ENCODE measurements at places on chromosomes 12 and 14.

GRCh38 chr12:3371018-3371417 lies 120.0 kb upstream of the PRMT8 start:
- DNase-seq, result no peak

DNA sequence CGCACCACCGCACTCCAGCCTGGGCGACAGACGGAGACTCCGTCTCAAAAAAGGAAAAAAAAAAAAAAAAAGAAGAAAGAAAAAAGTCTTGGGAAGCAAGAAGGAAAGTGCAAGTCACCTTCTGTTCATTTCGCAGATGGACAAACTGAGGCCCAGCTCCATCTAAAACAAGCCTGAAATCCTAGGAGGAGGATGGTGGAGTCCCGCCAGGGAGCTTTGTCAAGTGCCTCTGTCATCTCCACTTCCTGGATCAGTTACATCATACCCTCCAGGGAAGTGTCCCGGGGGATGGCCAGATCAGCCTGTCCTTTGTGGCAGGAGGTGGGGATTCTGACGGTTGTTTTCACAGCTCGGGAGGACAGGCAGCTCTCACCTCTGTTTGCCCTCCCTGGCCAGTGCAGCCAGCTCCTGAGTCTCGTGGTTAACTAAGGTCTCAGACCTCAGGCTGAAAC lies 8.7 kb upstream of the SDSL start:
- no peak for DNase-seq

GRCh38 chr14:55099756-55100155 lies 29.3 kb upstream of the LGALS3 start:
- DNase-seq, result no peak

DNA sequence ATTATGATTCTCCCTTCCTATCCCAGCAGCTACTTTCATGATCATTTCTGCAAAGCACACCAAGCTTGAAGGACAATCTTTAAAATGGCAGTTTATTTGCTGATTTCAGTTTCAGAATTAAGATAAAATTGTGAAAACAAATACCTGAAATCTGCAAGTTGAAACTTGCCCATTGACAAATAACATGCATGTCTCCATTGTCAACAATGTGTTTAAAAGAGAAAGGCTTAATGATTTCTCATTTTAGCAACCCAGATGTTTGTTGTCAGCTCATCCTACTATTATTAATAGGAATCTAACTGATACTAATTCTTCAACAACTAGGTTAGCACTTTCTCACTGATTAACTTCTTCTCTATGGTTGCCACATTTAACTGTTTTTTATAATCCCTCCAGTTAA lies 474.6 kb downstream of the PRKD1 start:
- DNase-seq, result no peak

DNA sequence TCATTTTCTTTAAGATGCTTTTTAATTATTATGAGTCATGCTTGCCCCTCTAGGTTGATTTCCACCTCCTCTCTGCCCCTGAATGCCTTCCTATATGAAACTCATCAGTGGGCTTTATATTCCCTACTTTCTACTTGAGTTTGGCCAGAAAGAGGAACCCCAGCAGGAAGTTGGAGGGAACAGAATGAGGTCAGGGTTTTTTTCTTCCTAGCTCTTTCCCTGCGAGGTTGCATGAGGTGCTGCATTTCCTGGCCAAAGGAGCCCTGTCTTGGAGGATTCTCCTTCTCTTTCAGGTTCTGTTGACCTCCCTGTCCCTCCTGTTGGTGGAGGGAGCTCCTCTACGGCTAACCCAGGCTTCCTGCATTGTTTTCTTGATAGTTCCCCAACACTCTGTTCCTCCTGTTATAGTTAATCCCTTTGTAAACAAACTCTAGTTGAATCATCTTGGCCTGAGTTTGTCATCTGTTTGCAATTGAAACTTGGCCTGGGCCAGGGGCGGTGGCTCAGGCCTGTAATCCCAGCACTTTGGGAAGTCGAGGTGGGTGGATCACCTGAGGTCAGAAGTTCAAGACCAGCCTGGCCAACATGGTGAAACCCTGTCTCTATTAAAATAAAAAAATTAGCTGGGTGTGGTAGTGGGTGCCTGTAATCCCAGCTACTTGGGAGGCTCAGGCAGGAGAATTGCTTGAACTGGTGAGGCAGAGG lies 15.3 kb upstream of the SPIC start:
- DNase-seq, result no peak

- DNase-seq, result no peak
Measured at GRCh38 chr14:71764701-71765382, 167.4 kb upstream of the RGS6 start.
